ENCODE measurements at places on chromosomes 7 and 10.

DNA sequence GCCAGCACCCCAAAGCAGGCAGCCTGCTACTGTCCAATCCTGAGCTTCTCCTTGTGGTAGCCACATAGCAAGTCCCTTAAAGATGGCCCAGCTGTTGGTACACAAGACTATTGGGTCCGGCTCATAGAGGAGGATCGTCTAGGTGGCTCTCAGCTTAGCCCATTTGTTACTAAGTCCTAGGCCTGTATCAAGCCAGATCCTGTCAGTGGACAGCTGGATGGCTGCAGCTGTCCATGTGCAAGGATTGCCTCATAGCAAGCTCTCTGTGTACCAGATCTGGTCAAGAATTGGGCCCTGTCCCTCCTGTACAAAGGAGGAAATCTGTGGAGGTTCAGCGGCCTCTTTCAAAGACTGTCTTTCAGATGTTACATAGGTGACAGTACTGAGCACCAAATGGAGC is 12.2 kb upstream of the TMEM168 start:
- no peak for DNase-seq

GRCh38 chr7:50376056-50376820 is 71.7 kb downstream of the IKZF1 start:
- no peak for DNase-seq

DNA sequence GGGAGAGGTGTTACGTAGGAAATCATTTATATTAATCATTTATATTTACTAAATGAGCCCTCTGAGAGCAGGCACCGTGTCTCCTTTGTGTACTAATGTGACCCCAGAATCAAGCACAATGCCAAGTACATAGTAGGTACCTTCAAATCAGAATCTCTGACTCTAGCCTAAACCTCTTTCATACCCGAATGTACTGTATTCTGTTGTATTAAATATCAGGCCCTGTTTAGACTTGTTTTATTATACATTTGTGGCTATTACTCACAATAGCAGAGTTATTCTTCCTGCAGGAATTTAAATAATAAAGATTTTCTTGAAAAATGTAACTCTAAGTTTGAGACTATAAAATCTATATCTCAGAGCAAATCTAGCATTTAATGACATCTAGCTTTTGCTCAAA is 297.3 kb downstream of the EXOC4 start:
- DNase-seq, result no peak

DNA sequence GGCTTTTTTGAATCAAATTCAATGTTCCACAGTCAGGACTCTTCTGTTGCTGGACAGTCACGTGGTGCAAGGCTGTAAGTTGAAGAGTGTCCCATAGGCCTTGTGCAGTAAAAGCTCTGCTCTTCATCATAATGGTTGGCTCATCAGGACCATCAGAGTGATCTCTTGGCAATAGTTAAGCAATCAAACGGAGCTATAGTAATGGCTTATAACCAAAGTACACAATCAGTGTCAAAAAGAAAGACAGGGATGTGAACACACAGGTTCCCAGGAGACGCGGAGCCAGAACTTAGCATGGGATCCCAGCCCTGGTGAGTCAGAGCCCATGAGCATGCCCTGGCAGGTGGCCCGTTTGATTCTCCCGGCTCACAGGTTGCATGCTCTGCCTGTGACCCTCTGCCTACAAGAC is 10.8 kb upstream of the GPNMB start:
- DNase-seq, result peak; percentile 61

DNA sequence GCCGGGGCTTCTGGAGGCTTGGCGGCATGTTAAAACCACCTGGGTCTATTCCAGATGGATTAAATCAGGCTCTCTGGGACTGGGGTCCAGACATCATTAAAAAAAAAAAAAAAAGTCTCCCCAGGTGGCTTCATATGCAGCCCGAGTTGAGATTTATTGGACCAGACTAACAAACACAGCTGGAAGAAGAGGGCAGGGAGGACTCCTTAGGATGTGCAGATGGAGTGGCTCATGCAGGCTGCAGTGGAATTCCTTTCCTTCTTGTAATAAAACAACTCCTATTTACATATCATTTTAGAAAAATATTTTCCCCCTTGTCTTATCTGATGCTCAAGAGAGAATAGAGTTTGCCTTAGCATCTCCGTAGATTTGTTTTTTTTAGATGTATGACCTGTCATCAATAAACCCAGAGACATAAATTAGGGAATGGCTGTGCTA is 238.1 kb downstream of the CAMK1D start:
- DNase-seq, result no peak

DNA sequence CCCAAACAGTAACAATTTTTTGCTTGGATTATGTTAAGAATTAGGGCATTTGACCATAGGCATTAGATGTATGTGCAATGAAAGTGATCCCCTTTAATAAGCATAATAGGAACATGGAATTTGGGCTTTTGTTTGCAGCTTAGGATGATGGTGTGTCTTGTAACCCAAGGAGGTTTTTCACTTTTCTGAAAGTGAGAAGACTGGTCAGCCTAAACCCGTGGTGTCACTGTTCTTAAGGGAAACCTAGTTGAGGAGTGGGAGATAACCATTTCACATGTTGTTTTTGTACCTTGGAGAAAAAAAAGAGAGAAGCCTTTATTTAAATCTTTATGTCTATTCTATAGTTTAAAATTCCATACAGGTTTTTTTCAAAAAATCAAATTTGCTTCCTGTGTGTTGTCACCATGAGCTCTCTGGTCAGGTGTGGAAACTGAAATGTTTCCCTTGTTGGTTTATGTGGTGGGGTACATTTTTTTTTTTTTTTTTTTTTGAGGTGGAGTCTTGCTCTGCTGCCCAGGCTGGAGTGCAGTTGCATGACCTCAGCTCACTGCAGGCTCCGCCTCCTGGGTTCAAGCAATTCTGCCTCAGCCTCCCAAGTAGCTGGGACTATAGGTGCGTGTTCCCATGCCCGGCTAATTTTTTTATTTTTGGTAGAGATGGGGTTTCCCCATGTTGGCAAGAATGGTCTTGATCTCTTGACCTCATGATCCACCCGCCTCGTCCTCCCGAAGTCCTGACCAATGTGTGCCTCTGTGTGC is 7.7 kb downstream of the CCM2 start:
- no peak for DNase-seq

DNA sequence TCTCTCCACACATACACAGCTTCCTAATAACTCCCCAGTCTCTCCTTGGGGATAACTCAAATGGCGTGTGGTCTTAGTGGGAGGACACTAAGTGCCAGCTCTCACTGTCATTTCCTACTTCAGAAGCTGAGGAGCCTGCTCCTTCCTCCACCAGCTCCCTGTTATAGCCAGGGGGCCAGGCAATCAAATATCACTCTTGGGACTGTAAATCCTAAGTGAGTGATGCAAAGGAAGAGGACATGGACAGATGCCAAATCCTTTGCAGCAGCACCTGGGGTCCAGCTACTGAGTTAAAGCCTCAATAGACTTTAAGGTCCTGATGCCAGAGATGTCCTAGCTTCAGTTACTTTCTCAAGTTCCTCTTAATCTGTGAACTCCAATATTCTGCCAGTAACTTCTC is 34.1 kb downstream of the SEM1 start:
- no peak for DNase-seq

GRCh38 chr7:24419077-24419476 is 135.1 kb downstream of the NPY start:
- no peak for DNase-seq

GRCh38 chr10:110081911-110082310 is 74.1 kb downstream of the ADD3 start:
- DNase-seq, result peak; percentile 18

DNA sequence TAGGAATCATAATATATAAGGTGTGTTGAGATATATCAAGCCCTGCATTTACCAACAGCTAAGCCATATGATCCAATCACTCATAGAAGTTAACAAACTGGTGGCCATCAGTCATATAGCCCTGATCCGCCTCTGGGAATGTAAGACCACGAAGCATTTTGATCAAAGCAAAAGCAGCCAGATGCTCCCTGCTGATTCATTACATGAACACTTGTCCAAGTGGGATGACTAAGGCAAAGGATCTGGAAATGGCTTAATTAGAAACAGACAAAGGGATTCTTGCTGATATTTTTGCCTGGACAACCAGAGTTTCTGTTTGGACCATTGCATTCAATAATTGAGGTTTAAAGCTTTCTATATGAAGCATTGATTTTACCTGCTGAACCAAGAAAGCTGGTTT is 535.5 kb downstream of the GPAM start:
- DNase-seq, result no peak

DNA sequence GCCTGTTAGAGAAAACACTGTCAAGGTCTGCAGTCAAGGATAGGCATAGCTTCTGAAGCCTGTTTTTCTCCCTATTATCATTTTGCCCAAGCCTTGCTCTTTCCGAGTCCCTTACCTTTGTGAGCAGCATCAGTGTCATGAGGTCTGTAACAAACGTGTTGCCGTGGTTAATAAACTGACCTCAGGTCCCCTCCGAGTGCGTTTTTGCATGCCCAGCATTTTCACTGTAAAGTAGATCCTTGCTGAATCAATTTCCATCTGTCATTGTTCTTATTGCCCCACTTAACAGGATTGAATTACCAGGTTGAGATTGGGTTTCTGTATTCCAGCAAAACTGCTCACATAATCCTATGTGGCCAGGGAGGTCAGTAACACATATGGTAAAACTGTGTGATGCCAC is 110.3 kb downstream of the ZNF248 start:
- DNase-seq, result no peak

DNA sequence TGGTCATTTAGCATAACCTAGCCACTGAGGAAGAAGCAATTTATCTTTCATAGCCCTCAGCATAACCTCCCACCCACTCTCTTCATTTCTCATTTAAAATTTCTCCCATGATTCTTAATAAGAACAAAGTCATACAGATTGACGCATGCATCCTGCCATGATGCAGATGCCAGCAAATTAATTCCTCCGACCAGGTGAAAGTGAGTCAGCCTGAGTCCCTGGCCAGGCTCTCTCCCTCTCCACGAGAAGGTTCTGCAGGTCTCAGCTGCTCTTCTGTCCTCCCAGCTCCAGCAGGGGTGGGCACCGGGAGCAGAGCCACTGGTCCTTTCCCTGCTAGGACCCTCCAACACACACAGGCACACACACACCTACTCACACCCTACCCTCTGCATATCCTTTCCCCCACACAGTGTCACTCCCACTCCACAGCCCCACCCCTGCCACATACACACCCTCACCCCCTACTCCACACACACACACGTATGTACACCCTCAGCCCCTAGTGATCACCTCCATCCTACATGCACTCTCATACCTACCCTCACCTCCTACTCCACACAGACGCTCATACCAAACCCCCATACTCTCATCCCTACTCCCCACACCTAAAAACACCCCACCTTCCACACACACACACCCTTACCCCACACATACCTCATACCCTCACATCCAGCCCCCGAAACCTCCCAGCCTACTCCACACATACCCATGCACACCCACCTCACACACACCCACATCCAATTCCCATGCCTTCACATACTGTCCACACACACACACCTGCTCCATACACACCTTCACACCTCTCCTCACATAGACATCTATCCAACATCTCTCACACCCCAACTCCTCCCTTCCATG is 78.0 kb downstream of the FAM13C start:
- DNase-seq, result no peak
